ENCODE measurements at places on chromosomes 12 and 14.

- no peak for DNase-seq
Observed at GRCh38 chr12:131908092-131909080, 14.0 kb downstream of the ULK1 start.

GRCh38 chr14:64880221-64881121, 764 bp upstream of the SPTB start:
- peak; percentile 54 for DNase-seq

GRCh38 chr14:22251090-22251489, 337.9 kb downstream of the DAD1 start:
- DNase-seq = no peak

DNA sequence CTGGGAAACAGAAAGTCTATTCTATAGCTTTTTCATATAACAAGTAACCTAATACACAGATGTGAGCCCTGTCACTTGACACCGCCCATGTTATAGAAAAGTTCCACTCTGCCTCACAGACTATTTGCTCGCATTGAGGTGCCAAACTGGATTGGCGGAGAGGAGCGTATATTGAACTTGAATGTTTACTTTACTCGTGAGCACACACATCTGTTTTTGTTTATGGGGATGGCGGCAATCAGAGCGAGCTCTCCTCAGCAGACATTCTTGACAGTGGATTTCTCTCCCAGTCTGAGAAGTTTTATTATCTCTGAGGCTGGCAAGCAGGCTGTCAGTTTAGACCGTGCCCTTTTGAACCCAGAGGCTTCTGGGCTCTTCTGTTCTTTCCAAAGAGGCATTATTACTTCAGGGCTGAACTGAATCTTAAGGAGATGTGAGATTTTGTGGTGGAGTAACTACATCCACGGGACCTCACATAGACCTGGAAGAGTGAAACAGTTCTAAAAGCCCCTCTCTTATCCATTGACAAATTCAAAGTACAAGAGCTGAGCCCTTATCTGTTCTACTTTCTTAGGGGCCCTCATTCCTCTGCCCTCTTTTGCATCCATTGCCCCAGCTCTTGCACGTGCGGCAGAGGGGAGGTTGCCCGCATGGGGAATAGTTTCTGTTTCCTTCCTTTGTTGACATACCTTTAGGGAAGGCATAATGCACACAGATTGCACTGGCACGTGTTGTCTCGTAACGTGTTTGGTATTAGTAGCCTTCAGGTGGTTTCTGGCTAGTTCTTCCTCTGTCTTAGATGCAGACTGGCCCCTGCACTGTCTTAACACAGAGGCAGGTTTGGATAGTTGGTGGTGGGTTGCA, 68.2 kb downstream of the DRAM1 start:
- no peak for DNase-seq

GRCh38 chr14:72500234-72500838, 393.6 kb downstream of the DPF3 start:
- DNase-seq = no peak

GRCh38 chr14:76090616-76091391, 60.9 kb upstream of the GPATCH2L start:
- DNase-seq = no peak

GRCh38 chr12:87381742-87382141, 647.5 kb downstream of the C12orf50 start:
- no peak for DNase-seq
